A549 (cell line): ENCODE measurements at places on chromosomes 2 and 18. TPM values are rescaled to one million over a fixed set of nuclear protein-coding genes. Genes with fewer than 3 reads are reported as not detected.

CXCR4 gene
- polyA plus RNA-seq: 0.09 to 0.12 TPM (median 0.12 TPM) in 3 replicates

- DNase-seq: peak; percentile 29
Observed at GRCh38 chr2:196112418-196113034, 43.9 kb upstream of the DNAH7 start.

DNA sequence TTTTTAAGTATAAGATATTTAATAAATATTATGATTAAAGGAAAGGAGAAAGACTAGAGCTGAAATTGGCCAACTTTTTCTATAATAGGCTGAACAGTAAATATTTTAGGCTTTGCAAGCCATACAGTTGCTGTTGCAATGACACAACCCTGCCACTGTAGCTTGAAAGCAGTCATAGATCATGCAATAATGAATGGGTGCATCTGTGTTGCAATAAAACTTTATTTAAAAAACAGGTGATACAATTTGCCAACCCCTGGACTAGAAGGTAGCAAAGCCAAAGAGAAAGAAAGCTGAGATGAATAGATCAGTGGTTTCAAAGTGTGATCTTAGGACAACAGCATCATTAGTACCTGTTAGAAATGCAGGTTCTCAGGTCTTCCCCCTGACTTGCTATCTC is 219.1 kb downstream of the SETBP1 start:
- no peak for DNase-seq

DNA sequence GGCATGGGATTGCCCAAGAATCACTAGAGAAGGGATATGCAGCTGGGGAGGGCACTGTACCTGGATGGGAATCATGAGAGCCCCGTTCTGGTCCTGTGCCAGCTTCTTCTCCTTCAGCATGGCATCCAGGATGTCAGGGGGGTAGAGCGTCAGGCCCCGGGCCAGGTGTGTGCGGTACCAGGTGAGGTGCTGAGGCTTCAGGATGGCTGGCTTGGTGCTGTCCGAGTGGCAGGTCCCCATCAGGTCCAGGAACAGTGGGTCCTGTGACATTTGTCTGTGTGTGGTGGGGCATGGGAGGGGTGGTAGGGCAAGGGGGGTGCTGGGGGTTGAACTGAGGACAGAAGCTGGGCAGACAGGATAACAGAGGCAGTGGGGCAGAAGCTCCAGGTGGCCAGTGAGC is 13.2 kb downstream of the CFAP65 start:
- no peak for DNase-seq

DNA sequence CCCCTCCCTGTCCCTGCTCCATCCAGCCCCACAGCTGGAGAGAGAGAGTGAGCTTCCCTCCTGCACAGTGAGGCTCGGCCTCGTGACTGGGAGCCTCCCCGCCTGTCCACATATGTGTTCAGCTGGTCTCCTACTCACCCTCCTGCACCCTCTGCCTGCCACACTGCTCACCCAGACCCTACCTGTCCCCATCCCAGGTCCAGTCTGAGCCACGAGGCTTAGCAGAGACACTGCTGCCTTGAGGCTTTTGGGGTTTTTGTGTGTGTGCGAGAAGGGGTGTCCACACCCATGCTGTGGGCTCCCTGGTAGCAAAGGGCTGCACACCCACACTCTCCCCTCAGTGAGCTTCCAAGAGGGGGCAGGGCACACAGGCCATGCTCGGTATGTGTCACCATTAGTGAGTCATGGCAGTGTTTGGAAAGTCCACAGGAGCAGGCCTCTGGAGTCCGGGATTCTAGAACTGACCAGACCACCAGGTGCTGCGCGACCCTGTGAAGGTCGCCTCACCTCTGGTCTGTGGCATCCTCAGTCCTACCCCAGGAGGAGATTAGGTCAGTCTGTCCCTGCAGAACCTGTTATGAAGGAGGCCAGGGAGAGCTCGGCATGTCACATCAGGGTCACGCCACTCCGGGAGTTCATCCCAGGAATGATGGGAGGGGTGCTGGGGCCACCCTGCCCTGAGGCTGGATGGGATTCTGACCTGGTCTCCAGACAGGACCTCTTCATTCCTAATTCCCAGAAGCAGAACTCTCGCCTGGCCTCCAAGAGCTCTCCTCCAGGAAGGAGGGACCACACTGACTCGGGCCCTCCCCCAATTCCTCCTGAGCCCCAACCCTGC is 39.9 kb upstream of the SMAD7 start:
- peak; percentile 53 for DNase-seq

GRCh38 chr2:86695053-86695691 is 24.9 kb upstream of the RMND5A start:
- peak; percentile 92 for DNase-seq

DNA sequence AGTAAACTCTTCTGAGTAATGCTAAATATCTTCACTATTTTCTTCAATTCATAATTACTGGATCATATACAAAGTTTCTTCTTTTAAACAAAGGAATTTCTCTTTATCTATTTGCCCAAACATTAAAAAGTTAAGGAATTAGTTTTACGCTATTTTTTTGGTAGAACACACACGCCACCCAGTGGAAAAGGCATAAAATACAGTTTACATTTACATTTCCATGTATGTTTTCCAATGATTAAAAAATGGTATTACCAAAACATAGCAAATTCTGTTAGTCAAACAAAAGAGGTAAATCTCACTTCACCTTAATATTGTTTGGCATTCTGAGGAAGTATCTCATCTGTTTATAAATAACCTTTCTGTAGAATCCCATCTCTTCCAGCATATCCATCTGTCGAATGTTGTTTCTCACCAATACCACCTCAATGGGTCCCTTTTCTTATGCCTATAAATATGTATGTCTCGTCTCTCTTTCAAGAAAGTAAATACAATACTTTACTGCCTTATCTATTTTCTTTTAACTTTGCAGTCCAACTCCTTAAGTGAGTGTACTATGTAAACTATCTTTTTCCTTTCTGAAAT is 7.2 kb downstream of the BOLL start:
- DNase-seq: peak; percentile 4

UGT1A4 gene
- 0.05 to 0.14 TPM (median 0.12 TPM) in 3 replicates for polyA plus RNA-seq

- no peak for DNase-seq
Observed at GRCh38 chr18:34942276-34942675, 98.9 kb upstream of the MAPRE2 start.

ANKRD62 gene
- polyA plus RNA-seq: not detected in 3 replicates

DNA sequence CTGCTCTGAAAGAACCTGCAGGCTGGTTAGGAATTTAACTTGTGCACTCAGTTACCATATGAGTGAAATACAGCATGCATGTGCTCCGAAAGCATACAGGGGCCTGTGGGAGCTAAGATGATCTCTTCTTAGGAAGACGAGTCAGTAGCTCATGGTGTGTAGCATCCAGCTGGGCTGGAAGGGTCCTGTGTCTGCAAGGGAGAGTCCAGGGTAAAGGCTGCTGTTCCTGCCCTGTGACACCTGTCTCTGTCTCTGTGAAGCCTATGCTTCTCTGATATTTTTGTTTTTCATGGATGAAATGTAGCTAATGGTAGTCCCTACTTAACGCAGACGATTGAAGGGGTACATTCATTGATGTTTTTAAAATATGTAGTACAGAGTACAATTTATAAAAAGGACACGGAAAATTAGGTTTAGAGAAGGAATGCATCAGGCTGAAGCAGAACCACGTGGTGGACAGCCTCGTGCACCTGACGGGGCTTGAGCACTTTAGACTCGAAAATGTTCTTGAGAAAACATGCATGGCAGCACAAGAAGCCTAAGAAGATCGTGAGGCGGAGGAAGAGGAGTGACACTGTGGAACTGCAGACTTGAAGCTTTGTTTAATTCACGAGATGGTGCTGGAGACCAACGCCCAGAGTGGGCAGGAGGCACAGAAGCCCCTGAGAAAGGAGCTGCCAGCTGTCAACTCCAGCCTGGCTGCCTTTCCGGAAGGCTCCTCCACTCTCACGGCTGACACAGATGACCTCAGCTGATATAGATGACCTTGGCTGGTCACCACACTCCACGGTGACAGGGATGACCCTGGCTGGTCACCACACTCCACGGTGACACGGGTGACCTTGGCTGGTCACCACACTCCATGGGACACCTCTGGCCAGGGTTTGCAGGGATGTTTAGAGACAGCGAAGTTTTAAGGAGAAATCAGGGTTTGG is 110.6 kb downstream of the TMEM18 start:
- no peak for DNase-seq

DNA sequence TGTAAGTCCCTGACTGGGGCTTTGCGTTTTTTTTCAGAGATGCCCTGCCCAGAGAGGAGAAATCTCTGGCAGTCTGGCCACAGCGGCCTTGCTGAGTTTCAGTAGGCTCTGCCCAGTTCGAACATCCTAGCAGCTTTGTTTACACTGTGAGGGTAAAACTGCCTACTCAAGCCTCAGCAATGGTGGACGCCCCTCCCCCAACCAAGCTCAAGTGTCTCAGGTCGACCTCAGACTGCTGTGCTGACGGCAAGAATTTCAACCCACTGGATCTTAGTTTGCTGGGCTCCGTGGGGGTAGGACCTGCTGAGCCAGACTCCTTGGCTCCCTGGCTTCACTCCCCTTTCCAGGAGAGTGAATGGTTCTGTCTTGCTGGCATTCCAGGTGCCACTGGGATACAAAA is 31.7 kb downstream of the L3MBTL4 start:
- no peak for DNase-seq

DNA sequence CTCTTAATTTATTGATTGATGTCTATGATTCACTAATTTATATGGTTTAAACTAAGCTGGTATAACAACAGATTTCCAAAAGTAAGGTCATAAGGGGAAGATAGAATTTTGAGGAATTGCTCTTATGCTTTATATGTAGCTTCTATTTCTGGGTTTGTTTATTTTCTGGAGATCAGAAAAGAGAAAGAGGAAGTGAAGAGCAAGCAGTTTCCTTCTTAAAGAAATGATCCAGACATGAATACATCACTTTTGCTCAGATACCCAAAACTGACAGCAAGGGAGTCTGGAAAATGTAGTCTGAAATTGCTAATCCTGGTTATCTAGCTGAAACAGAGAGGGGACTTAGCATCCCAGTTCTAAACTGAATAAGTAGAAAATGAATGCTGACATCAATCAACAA is 912.5 kb upstream of the CRIM1 start:
- no peak for DNase-seq

GRCh38 chr2:205267323-205267722 is 415.0 kb upstream of the NRP2 start:
- no peak for DNase-seq
